ENCODE measurements at places on chromosomes 11 and 22. TPM values are rescaled to one million over a fixed set of nuclear protein-coding genes. Genes with fewer than 3 reads are reported as not detected.

TENM4 gene
- 53.4 TPM for total RNA-seq

GPR83 gene
- not detected for total RNA-seq

OR52N2 gene
- not detected for total RNA-seq

ROM1 gene
- 1.1 TPM for total RNA-seq

POU2F3 gene
- total RNA-seq = not detected

ROBO4 gene
- 0.76 TPM for total RNA-seq

OR5M8 gene
- total RNA-seq = not detected

HEPN1 gene
- not detected for total RNA-seq

CD3G gene
- total RNA-seq = not detected
